A549 treated with CORT108297 at 1 μM for 4 hours (cell line): ENCODE measurements at places on chromosomes 3 and 15. TPM values are rescaled to one million over a fixed set of nuclear protein-coding genes. Genes with fewer than 3 reads are reported as not detected.

Gene CISH
- 0.51 to 0.66 TPM (median 0.58 TPM) in 5 replicates for total RNA-seq

Gene ATP2C1
- 31.1 to 37.4 TPM (median 32.3 TPM) in 5 replicates for total RNA-seq

Gene ACAN
- 0.16 to 0.33 TPM (median 0.17 TPM) in 5 replicates for total RNA-seq

Gene NEO1
- 28.9 to 36.4 TPM (median 34.9 TPM) in 5 replicates for total RNA-seq

Gene IMPG2
- total RNA-seq, result 0.01 TPM in 1 of 5 replicates, not detected in the others

Gene RBMS3
- total RNA-seq, result 0.43 to 0.86 TPM (median 0.60 TPM) in 5 replicates

Gene ANKRD34C
- not detected in 5 replicates for total RNA-seq

Gene METTL6
- 25.3 to 34.2 TPM (median 25.9 TPM) in 5 replicates for total RNA-seq

Gene SAMD7
- not detected in 5 replicates for total RNA-seq

Gene TMEM158
- total RNA-seq, result 10.9 to 20.7 TPM (median 18.7 TPM) in 5 replicates

Gene ZBTB47
- total RNA-seq, result 4.9 to 7.4 TPM (median 6.5 TPM) in 5 replicates

Gene THRB
- total RNA-seq, result 1.1 to 1.7 TPM (median 1.2 TPM) in 5 replicates

Gene NDN
- 0.05 to 0.08 TPM (median 0.06 TPM) in 3 of 5 replicates, not detected in the others for total RNA-seq

Gene SLC49A4
- total RNA-seq, result 13.1 to 16.5 TPM (median 14.5 TPM) in 5 replicates

Gene GALNT15
- 0.05 to 0.18 TPM (median 0.15 TPM) in 5 replicates for total RNA-seq

Gene NR1I2
- total RNA-seq, result not detected in 5 replicates
